Stimulated activated CD4-positive, alpha-beta T cell treated with anti-CD3 and anti-CD28 coated beads, Interleukin-12 subunit alpha, Interleukin-12 subunit beta, amount 100 ng/mL, for 4 hours (primary cell): ENCODE measurements at places on chromosomes 4 and X.

DNA sequence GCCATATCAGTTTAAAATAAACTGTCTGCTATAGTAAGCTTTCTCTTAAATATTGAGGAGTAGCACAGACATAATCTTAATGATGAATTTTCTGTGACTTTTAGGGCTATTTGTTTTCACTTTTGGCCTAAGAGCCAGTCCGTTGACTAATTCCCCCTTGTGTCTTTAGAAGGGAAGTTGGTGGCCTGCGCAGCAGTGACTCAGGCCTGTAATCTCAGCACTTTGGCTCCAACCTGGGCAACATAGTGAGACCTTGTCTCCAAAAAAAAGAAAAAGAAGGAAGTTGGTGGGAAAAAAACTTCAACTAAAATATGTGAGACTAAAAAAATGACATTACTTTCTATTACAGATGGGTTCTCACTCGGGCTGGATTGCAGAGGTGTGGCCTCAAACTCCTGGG lies 3.4 kb downstream of the NCAPG start:
- DNase-seq = no peak

DNA sequence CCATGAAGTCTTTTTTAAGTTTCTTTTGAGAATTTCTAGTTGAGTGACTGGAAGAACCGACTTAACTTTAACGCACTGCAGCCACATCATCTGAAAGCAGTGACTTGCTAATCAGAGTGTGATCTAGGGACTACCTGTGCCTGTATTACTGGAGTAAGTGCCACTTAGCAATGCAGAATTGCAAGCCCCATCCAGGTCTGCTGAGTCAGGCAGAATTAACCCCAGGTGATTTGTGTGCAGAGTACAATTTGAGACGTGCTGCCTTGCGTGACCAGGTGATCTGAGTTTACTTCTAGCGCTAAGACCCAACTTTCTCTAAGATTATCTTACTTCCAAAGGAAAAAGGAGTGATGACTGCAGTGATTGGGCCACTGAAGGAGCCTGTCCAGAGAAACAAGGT lies 85.3 kb downstream of the CLCN4 start:
- no peak for DNase-seq

DNA sequence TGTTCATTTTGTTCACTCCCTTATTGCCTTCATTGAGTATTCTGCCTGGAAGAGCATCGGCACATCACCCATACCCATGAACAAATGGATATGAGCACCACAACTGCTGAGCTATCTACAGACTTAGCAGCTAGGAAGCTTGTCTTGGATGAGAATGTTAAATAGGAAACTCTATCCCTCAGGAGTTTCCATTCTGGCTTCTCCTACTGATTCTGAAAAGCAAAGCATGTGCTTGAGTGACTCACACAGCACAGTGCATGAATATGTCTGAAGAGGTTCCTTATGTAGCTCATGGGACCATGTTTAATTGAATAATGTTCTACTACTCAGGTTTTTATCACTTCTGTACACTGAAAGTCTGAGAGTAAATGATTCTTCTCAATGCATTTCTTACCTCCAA lies 57.3 kb upstream of the MXRA5 start:
- DNase-seq = no peak

DNA sequence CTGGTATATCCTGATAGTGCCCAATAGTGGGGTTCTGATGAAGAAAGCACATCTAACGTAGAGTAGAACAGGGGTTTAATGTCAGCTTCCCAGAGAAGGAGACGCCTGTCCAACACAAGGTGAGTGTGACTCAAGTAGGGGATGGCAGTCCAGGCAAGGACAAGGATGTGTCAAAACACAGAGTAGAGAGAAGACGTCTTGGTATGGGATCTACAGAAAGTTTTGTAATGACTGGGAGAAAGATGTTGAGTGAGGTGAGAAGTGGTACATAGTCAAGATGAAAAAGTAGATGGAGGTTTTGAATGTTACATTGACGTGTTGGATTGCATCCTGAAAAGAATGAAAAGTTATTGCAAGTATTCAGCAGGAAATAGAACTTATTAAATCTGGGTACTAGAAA lies 124.4 kb downstream of the TMA16 start:
- no peak for DNase-seq

GRCh38 chr4:124409044-124409443 lies 303.5 kb downstream of the ANKRD50 start:
- no peak for DNase-seq
